ENCODE measurements at places on chromosomes 13 and 19. TPM values are rescaled to one million over a fixed set of nuclear protein-coding genes. Genes with fewer than 3 reads are reported as not detected.

The GPR18 gene
- not detected for total RNA-seq

DNA sequence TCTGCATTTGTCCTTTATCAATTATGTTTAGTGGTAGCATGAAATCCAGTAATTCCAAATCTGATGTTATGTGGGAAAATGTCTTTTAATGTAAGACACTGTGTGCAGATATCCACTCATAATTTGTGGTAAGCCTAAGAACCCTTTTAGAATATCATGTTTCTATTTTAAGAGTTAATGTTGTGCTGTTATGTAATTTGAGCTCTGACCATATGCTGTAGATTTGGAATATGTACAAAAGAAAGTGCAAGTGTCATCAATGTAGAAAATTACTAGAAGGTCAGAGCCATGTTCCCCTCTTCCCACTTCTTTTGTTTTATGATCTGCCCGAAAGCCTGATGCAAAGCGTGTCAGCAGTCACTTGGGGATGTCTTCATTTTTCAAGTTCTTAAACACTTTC, 44.5 kb downstream of the SCEL start:
- DNase-seq = no peak

The ZNF493 gene
- total RNA-seq = 3.6 TPM

DNA sequence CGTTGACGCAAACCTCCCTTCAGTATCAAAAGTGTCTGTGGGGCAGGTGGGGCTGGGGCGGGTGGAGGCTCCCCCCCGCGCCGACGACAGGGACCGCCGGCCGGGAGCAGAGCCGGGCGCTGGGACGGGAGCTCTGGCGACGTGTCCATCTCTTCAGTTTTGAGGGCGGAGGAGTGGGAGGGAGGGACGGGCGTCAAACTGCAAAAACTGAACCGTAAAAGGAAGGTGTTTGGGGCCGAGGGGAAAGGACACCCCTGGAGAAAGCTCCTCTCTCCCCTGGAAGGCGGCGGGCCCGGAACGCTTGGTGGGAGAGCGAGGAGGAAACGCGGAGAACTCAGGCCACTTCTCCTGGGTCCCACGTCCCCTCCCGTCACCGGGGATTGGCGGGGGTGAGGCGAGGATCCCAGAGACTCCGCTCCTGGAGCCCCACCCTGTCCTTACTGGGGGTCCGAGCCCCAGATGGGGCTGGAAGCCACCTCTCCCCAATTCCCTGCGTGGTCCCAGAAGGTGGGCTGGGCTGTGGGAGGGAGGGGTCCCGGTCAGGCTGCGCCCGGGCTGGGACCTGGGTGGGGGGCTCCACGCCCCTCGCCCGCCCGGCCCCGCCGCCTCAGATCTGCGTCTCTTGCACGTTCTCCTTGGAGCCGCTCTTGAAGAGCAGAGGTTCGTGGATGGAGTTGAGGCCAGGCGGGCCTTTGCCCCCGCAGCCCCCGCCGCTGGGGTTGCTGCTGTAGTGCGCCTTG, 3.4 kb upstream of the ASPDH start:
- DNase-seq = no peak

- DNase-seq = no peak
Observed at GRCh38 chr13:39602277-39602613, 748 bp downstream of the LHFPL6 start.

DNA sequence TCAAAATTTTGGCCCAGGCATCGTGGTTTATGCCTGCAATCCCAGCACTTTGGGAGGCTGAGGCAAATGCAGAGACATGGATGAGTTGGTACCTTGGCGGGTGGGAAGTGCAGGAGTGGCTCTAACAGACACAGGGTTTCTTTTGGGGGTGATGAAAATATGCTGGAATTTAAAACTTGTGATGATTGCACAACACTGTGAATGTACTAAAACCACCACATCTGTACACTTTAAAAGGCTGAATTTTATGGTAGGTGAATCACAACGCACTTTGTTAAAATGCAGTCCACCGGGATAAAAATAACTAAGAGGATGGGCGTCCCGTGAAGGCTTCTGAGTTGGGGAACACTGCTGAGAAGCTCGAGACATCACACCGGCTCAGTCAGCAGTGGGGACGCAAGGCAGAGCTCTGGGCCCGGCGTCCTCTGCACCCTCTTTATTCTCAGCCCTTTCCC, 47.1 kb downstream of the MLLT1 start:
- peak; percentile 67 for DNase-seq

The OLFM2 gene
- total RNA-seq = 1.7 TPM

GRCh38 chr19:41649827-41650226, 23.0 kb upstream of the CEACAM4 start:
- DNase-seq = peak; percentile 33

- no peak for DNase-seq
Observed at GRCh38 chr13:77599351-77599750, 63.8 kb downstream of the SCEL start.

- DNase-seq = no peak
Observed at GRCh38 chr19:20321139-20321763, 154.2 kb downstream of the ZNF486 start.

The HCST gene
- total RNA-seq = not detected

DNA sequence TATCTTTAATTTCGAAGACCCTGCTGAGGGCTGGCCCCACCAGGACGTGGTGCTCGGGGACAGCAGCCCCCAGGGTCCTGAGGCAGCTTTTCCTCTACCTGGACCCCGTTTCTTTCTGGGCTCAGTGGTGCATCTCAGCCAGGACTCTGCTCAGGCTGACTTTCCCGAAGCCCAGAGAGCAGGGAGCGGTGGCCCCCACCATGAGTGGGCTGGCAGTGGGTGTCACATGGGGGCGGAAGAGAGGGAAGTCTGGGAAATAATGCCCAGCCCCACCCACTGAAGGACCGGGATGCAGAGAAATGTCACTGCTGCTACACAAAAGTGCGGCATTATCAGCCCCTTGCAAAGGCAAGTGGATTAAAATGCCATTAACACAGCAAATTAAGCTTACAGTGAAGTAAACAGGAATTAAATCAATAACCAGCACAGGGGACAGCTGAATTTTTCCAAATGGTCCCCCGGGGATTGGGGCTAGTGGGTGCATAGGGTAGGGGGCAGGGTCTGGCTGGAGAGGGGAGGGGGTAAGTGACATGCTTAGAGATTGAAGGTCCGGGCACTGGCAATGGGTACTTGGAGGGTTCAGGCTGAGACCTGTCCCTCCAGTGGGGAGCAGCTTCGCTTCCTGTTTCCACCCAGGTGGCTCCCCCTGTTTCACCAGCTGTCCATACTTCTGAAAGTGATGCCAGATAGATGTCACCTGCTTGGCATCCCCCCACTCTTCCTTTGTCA, 177.3 kb downstream of the URI1 start:
- no peak for DNase-seq

DNA sequence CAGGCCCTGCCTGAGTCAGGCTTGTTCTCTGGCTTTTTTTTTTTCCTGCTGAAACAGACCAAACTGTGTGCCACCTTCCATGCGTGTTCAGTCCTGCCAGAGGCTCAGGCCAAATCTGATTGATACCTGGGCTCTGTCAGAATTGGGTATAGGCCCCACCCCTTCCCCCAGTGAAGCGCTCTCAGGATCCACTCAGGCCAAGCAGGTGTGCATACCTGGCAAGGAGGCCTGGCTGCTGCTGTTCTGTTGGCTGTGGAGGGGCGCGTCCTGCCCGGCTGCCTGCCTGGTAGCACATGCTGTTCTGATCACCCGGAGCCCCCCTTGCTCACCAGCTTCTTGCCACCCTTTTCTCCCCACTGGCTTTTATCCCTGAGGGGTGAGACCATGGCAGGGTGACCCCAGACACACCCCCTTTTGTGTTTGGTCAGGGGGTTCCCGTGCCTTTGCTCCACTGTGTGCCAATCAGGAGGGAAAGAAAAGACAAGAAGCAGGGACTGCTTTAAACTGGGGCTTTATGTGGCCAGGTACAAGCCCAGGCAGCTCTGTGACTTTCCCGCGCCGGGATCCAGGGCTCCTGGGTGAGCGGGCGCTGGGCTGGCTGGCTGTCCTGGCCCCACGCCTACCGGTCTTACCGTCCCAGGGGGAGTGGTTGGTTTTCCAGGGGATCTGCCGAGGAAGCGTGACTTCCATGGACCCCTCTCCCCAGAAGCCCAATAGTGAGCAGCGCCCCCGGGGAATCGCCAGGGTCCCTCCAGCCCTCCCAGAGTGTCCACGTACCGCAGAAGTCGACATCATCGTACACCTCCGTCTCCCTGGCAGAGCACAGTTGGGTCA, 12.7 kb downstream of the PRAM1 start:
- no peak for DNase-seq

- DNase-seq = no peak
Observed at GRCh38 chr13:30835442-30835841, 70.6 kb upstream of the MEDAG start.

- no peak for DNase-seq
Observed at GRCh38 chr19:4369109-4369887, 25.9 kb downstream of the MPND start.

DNA sequence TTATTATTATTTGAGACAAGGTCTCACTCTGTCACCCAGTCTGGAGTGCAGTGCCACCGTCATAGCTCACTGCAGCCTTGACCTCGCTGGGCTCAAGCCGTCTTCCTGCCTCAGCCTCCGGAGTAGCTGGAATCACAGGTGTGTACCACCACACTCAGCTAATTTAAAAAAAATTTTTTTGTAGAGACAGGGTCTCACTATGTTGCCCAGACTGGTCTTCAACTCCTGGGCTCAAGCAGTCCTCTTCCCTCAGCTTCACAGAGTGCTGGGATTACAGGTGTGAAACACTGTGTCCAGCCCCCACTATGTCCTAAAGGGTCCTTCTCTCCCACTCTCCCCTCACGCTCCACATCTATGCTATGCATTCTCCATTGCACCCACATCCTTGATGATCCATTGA, 9.1 kb upstream of the TLE2 start:
- DNase-seq = no peak

The SHD gene
- total RNA-seq = 0.11 TPM

The CKM gene
- total RNA-seq = not detected

- DNase-seq = no peak
Observed at GRCh38 chr19:45825917-45826893, 11.1 kb upstream of the RSPH6A start.

The GSK3A gene
- total RNA-seq = 25.0 TPM

DNA sequence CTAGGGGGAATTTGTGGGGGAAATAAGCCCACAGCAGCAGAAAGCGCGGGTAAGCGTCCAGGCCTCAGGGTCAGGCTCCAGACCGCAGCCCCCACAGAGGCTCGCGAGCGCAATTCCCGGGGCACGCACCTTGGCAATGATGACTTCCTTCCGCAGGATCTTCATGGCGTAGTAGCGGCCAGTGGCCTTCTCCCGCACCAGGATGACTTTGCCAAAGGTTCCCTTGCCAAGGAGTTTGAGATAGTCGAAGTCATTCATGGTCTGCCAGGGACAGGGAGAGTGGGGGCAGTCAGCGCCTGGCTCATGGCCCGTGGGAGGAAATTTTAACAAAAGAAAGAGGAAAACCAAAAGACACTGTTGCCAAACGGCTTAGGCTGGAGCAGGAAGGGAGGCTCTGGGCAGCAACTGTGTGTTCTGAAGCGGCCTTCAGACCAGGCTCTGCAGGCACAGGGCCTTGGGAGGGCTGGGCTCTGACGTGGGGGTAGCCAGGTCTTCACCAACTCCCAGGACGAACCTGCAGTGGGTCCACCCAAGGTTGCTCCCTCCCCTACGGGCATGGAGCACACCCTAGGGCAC, 15.4 kb upstream of the CCNP start:
- no peak for DNase-seq

- DNase-seq = no peak
Observed at GRCh38 chr13:47119575-47120235, 222.9 kb upstream of the HTR2A start.
